ENCODE measurements at places on chromosomes 6 and 20.
A peak's percentile ranks its signal among the peaks of the same experiment; 100 is the strongest.

DNA sequence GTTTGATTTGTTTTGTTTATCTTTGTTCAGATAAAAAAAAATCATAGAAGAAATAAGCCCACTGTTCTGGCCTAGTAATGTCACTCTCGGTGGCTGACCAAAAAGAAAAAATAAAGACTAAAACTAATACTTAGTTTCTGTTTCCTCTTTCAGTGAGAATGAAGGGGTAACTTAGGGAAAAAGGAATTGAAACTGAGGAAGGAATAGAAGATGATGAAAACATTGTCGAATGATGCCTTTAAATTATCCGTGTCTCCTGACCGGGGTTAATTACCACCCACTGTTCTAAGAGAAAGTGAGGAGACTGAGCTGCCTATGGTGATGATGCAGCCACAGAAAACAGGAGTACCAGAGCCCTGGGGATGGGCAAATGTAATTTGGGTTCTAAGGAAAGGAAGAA is 73.1 kb downstream of the PTCHD4 start:
- DNase-seq, result no peak

GRCh38 chr6:5866547-5867051 is 140.1 kb downstream of the NRN1 start:
- DNase-seq, result peak; percentile 68

- no peak for DNase-seq
Measured at GRCh38 chr6:13863699-13864155, 49.4 kb upstream of the MCUR1 start.

DNA sequence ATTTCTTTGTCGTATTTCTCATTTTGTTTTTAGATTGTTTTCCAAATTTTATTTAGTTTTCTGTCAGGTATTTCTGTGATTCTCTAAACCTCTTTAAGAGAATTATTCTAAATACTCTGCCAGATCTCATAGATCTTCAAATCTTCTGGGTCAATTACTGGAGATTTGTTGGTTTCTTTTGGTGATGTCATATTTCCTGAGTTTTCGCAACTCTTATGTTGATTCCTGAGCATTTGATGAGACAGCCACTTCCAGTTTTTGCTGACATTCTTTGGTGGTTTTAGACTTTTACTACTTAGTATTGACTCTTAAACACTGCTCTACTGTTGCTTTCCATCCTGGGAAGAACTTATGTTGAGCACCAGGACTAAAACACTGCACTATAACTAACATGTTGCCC is 21.9 kb downstream of the ADGB start:
- no peak for DNase-seq

DNA sequence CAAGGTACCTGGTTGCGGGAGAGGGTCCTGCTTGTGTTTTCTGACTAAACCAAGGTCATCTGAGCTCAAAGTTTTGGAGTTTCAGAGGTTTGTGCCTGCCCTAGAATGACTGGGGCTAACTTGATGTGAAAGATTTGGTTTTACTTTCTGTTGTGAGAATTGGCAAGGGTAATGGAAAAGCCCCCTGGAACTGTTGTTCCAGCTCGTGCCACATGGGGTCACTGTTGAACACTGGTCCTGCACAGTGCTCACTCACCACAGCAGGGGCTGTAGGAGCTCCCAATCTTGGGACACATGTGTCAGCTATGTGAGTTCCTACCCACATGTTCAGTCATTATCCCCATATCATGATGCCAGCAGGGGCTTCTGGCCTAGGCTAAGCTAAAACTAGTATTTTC is 6.5 kb downstream of the TGM6 start:
- no peak for DNase-seq

DNA sequence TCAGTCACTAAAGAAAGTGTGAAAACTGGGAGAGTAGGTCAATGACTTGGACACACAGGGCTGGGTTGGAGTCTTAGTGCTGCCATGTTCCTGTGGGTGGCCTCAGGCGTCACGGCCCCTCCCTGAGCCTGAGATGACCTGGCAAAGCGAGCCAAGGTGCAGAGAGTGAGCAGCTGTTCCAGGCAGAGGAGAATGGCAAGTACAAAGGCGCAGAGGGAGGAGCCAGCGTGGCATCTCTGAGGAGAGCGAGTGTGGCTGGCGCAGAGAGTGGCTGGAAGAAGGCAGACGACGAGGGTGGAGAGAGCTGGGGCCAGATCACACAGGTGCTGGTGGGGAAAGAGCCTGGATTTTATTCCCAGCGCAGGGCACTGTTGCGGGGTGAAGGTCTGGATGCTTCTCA is 20.6 kb upstream of the CHMP4B start:
- no peak for DNase-seq

DNA sequence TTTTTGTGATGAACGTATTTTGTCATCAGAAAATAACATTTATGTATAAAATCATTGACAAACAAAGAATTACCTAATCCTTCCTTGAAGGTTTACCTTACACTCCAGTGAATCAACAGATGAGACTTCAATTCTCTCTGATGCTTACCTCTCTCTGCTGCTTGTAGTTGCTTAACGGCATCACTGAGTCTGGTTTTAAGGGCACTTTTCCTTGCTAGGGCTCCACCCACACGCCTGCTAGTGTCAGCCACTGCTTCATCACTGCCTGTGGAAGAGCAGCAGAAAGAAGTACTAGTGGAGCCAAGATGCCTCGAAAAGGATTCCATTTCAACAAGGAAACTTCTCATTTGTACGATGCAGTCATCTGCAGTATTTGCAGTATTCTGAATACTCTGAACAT is 63.0 kb downstream of the FAM229B start:
- DNase-seq, result no peak

DNA sequence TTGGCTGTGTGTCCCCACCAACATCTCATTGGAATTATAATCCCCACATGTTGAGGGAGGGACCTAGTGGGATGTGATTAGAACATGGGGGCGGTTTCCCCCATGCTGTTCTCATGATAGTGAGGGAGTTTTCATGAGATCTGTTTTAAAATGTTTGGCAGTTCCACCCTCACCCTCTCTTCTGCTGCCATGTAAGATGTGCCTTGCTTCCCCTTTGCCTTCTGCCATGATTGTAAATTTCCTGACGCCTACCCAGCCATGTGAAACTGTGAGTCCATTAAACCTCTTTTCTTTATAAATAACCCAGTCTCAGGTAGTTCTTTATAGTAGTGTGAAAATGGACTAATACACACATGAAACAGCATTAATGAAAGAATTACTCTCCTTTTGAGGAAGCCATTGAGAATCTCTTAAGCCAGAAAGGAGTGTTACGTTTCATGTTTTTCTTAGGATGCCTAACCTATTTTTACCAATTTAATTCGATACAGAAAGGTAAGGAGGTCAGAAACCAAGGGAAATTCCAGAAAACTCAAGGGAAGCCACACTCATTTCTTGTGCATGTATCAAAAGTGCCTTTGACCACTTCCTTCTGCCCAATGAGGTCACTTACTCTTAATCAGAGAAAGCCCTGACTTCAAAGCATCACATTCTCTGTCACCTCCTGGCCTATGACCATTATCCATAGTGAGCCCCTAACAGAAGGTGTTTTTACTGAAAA is 24.7 kb upstream of the HINT3 start:
- DNase-seq, result no peak

GRCh38 chr6:110342759-110343158 is 15.4 kb downstream of the METTL24 start:
- DNase-seq, result no peak

GRCh38 chr6:111900735-111901134 is 27.5 kb upstream of the FYN start:
- no peak for DNase-seq

DNA sequence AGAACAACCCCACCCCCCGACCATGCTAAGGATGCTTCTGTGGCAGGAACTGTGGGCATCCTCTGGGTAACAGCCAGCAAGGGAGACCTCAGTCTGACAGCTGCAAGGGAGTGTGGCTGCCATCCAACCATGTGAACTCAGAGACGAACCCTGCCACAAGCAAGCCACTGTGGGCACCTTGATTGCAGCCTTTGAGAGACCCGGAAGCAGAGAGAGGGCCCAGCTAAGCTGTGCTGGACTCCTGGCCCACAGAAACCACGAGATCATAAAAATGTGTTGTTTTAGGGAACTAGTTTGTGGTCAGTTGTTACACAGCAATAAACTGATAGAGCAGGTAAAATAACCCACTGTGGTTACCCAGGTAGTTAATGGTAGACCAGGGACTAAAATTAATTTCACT is 414.6 kb downstream of the CDH26 start:
- peak; percentile 22 for DNase-seq

DNA sequence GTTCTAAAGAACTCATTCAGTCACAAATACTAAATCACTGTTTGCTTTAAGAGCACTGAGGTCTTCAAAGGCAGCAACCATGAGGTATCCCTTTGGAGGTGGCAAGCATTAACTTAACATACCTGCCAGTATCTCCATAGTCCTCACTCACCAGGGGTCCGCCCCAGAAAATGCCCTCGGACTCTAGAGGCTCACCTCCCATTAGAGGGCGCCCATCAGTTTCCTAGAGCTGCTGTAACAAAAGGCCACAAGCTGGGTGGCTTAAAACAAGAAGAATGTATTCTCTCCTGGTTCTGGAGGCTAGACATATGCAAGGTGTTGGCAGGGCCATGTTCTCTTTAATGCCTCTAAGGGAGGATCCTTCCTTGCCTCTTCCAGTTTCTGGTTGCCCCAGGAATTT is 12.0 kb upstream of the RNGTT start:
- no peak for DNase-seq

DNA sequence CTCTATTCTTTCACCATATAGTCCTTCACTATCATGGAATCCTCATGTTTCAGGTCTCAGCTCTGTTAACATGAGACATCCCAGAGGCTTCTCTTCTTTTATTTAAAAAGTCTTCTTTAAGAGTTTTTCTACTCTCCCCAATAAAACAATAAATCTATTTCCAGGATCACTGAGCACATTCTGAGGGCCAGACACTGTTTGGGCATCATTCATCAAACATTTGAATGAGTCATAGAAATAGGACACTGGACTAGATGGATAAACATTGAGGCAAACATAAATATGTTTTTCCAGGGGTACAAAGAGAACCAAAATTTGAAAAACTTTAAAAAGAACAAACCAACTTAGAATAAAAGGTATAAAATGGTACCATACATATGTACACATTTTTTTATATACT is 554.4 kb downstream of the KIF16B start:
- DNase-seq, result no peak

DNA sequence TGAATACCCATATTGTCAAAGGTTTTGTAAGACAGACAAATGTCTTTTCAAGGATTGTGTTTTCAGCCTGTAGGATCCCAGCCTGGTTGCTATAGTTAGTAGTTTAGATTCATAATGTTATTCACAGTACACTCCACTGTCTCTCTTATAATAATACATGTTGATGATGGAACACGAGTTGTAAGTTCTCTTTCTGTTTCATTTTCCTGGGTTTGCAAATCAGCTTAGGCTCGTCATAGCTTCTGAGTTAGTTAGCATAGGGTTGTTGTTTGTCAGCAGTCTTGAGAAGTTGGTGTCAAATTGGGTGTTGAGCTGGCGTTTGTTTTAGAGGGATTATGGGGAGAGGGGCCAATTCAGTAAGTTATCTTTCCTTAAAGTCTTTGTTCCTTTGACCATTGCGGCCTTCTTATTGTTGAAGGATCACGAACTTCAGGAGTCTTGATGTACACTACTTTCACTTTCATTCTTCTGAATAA is 45.8 kb downstream of the QKI start:
- no peak for DNase-seq

DNA sequence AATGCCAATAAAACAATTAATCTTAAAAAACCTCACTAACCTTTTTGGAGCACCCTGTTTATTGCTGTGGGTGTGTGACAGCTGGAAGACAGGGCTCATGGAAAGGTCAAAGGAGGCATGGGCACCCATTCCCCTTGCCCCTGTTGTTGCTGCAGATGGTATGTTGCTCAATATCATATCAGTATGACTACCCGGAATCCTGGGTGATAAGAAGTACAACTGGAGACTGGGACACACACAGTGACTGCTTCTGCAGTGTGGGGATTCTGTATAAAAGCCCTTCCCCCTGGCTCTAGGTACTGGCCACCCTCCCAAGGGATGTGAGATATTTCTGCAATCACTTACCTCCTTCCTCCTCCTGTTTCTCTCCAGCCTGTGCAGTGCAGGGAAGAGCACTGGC is 47.3 kb upstream of the IL20RA start:
- no peak for DNase-seq

GRCh38 chr6:166282394-166283032 is 25.7 kb downstream of the PRR18 start:
- DNase-seq, result peak; percentile 8

DNA sequence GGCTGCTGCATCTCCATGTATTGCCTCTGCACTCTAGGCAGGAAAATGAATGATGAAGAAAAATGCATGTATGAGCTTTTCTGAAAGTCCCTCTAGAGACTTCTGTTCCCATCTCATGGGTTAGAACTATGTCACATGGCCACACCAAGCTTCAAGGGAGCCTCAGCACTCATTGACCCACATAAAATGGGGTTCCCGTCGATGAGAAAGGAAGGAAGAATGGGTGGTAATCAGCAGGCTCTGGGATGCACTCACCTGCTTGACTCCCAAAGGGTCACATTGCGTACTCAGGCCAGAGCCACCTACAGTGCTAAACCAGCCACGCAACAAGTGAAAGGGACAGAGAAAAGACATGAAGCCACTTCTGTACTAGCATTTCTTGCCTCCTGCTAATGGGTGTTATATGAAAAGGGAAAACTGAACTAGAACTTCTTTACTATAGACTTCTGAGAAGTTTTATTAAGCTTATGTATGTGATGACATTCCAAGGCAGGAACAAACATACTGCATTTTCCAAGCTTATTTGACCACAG is 95.8 kb upstream of the GCM1 start:
- no peak for DNase-seq

- no peak for DNase-seq
Measured at GRCh38 chr20:14960831-14961230, 623.4 kb upstream of the FLRT3 start.

- peak; percentile 27 for DNase-seq
Measured at GRCh38 chr6:44268095-44268628, 2.1 kb upstream of the TMEM151B start.

DNA sequence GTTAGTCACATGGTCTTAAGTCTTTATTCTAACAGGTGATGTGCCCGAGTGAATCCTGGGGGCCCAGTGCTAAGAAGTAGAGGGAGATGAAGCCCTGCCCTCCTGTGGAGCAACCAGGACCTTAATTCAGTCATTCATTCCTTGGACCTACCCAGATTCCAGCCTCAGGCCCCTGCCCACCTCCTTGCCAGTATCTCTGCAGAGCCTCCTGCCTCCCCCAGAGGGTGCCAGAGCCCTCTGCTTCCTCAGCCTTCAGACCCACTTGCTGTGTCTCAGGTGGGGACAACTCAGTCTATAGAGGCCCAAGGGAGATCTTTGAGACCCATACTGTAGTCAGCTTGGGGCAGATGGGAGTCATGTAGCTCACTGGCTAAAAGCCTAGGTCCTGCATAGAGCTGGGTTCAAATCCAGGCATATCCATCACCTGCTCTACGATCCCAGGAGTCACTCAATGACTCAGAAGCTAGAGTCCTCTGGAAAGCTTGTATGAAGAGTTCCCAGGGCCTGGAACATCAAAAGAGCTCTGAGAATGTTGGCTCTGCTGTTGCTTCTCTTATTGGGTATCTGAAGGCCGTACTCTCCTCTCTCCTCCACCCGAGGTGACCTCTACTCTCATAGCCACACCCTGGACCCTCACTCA is 3.9 kb upstream of the SIGLEC1 start:
- DNase-seq, result peak; percentile 27

GRCh38 chr6:33390767-33391277 is 801 bp upstream of the KIFC1 start:
- DNase-seq, result no peak

- DNase-seq, result no peak
Measured at GRCh38 chr20:57878786-57879424, 169.1 kb upstream of the PMEPA1 start.

- no peak for DNase-seq
Measured at GRCh38 chr20:45866454-45866853, 9.0 kb downstream of the ZSWIM3 start.

All from SHP77 treated with DMSO at 0.1 percent for 48 hours (cell line).